Central memory CD8-positive, alpha-beta T cell (primary cell): ENCODE measurements at places on chromosomes 7 and 10.

DNA sequence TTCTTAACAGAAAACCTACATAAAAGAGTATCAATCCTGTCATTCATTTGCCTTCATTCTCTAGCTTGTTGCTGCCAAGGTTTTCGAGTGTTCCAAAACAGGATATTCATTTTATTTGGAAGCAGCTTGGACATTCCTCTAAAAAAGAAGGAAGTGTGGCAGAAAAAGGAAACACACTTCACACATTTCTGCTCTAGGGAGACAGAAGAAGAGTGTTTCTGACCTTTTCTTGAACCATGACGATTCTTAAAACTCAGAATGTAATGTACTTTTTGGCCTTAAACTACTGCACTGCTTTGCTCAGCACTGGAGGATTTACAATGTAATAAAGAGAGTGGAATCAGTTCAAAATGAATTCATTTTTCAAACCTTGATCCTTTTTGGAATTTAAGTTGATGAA is 81.3 kb downstream of the SEMA3A start:
- no peak for DNase-seq

GRCh38 chr10:62734781-62735463 is 69.6 kb upstream of the ADO start:
- DNase-seq: no peak

DNA sequence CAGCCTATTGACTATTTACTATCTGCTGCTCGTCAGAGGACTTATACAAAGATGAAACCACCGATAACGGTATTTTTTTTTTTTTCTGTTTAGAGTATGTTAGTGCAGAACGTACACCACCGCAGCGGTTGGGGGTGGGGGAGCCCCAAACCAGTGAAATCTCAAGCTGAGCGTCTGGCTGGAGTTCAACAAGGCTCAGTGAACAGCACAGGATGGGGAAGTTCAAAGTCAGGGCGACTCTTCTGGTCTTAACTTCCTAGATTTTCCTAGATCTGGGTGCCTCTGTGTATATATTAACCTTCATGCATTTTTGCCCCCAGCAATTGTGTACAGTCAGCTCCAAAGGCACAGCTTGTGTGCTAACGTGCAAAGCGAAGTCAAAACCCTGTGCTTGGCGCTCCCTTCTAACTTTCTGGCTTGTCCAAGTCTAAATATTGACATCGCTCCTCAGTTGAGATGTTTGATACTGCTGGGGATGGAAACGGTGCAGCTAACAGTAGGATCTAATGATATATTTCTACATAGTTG is 1.1 kb downstream of the RHOBTB1 start:
- DNase-seq: no peak

GRCh38 chr7:100247152-100247757 is 27.5 kb downstream of the PVRIG start:
- no peak for DNase-seq

DNA sequence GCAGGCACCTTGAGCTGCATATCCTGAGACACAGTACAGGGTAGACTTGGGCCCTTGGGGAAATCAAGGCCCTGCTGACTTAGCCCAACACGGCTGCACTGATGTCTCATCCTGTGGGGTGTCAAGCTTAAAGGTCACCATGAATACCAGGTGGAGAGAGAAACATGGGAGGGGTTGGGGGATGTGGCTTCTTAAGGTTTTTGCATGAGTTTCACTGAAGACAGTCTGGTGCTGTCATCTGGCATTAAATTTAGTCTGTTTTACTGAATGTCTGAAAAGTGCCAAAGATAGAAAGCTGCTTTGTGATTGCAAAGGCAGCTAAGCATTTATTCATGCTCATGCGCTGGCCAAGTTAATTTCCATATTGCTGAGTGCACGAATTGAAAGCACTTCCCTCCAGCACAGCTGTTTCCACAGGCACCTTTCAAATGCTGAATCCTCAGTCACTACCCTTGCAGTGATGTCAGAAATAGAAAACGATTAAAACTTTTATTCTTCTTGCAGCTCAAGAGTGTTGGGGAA is 102.1 kb downstream of the OSBPL3 start:
- DNase-seq: no peak

GRCh38 chr7:67364441-67365017 is 367.9 kb downstream of the TYW1 start:
- DNase-seq: no peak

GRCh38 chr10:43594944-43595589 is 11.2 kb upstream of the ZNF485 start:
- no peak for DNase-seq

DNA sequence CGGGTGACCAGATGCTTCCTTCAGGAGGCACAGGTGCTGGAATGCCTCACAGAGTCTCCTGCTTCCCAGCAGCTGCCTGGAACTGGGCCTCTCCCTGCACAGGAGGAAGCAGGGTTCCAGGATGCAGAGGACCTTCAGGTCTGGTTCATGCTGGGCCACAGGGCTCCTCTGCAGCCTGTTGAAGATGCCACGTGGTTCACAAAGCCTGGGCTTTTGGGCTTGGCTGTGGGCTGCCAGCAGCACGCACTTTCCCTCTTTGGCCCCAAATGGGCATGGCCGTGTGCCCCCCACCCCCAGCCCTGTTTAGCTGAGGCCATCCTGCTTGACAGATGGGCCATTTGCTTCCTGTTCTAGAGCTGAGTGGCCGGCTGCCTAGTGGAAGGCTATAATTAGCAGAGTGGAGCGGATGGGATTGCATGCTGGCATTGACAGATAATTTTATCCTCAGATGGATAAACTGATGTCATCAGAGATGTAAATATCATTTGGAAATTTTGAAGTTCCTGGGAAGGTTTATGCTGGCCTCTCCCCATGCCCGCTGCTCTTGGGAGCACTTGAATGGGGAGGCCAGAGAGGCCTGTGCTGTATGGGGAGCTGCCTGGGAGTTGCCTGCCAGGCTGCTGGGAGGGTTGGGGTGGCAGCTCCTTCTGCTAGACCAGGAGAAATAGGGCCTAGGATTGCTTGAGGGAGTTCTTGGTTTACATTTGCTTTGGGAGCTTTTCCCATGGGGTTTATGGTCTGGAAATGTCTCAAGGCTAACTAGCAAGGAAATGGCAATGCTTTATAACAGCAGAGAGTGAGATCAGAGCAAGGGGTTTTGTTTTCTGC is 28.2 kb downstream of the TSPAN15 start:
- DNase-seq: no peak

GRCh38 chr10:85979598-85979997 is 387.0 kb downstream of the GRID1 start:
- no peak for DNase-seq

- DNase-seq: no peak
Measured at GRCh38 chr10:97895915-97896314, 46.3 kb downstream of the GOLGA7B start.

- DNase-seq: no peak
Measured at GRCh38 chr10:132078746-132079345, 13.1 kb downstream of the JAKMIP3 start.

GRCh38 chr10:102752266-102752930 is 8.7 kb downstream of the WBP1L start:
- no peak for DNase-seq

DNA sequence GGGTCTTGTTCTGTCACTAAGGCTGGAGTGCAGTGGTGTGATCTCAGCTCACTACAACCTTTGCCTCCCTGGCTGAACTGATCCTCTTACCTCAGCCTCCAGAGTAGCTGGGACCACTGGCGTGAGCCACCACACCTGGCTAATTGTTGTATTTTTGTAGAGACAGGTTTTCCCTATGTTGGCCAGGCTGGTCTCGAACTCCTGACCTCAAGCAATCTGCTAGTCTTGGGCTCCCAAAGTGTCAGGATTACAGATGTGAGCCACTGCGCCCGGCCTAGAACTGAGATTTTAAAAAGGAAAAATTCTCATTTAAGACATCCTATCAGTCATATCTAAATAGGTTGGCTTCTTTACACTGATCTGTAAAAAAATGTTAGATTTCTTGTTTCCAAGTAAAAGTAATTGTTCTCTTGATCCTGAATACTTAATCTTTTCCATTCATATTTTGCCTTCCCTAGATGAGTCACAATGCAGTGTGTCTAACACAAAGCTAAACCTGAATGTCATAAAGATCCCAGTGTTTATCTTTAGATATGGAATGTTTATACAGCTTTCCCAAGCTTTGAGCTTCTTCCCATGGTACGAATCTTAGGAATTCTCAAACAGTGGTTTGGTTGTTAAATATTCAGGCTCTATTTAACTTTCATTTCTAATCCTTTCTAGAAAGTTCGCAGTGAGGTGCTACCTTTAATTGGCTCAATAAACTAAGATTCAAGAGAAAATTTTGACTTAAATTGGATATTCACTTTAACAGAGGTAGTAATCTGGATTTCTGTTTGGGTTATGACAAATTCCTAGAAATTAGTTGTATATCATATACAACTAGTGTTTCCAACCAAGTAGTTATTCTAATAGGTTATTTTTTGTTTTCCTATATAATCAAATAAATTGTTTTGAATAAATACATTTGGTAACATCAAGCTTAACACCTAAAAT is 12.1 kb upstream of the LAMB1 start:
- DNase-seq: no peak

- no peak for DNase-seq
Measured at GRCh38 chr10:30828680-30829079, 199.1 kb upstream of the LYZL2 start.

GRCh38 chr10:52043811-52044210 is 270.3 kb upstream of the DKK1 start:
- no peak for DNase-seq

- DNase-seq: no peak
Measured at GRCh38 chr10:26367771-26368170, 70.4 kb upstream of the APBB1IP start.

GRCh38 chr10:120514035-120514620 is 57.1 kb downstream of the PLPP4 start:
- DNase-seq: no peak

DNA sequence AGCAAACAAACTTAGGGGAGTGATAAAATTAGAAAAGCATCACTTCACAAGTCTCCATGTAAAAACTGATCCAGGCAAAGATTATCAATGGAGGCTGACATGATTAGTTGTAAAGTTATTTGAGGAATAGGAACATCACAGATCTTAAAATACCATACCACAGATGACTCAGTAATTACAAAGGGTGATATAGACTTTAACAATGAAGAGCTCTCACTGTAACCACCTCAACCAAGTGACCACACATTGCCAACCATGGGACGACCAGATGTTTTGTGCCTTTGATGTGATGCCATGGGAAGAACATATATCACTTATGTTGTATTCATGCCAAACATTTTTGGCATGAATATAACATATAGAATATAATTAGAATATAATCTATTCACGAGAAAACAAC is 11.7 kb downstream of the AASS start:
- DNase-seq: no peak

DNA sequence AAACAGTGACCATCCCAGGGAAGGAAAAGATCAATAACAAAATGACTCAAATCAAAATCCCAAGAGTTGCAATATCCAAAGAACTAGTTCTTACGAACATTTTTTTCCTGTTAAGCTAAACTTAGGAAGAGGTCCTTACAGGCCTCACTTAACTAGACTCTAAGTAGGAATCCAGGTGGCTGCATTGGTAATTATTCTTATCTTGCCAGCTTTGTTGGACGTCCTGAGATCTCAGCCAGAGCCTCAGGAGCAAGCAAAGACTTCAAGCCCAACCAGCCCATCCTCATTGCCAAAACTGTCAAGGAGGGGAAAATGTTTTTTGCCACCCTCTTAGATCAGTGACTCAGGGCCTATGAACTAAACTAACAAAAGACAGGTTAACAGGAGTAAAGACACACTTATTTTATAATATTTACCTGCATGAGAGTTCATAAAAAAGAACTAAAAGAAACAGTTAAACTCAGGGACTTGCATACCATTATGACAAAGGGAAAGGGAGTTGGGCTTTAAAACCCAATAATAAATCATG is 18.3 kb upstream of the PPP1R9A start:
- DNase-seq: no peak

DNA sequence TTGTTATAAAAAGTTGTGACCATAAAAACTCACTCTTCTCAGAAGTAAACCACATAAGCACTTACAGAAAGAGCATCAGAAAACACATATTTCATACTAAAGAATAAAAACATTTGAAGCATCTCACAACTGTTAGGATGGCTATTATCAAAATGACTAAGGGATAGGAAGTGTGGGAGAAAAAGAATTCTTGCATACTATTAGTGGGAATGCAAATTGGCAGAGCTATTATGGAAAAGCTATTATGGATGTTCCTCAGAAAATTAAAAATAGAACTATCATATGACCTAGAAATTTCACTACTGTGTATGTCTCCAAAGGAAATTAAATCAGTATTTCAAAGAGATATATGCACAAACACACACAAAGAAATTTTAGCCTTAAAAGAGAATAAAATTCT is 25.2 kb upstream of the POT1 start:
- DNase-seq: no peak

GRCh38 chr10:824497-824896 is 107.0 kb downstream of the LARP4B start:
- no peak for DNase-seq

DNA sequence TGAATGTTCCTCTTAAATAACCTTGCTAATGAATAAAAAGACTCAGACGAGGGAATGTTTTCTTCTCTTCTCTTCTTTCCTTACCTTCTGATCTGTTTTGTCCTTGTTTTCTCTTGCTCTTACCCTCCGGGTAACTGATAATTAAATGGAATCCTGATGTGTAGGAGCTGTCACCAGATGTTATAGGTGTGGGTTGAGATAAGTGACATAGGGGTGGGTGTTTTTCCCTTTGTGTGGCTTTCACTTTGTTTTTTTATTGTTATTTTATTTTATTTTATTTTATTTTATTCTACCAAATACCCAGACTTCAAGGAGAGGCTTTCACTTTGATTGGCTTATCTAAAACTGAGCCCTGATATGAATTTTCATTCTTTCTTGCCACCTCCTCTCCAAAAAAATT is 25.5 kb downstream of the ANLN start:
- no peak for DNase-seq

DNA sequence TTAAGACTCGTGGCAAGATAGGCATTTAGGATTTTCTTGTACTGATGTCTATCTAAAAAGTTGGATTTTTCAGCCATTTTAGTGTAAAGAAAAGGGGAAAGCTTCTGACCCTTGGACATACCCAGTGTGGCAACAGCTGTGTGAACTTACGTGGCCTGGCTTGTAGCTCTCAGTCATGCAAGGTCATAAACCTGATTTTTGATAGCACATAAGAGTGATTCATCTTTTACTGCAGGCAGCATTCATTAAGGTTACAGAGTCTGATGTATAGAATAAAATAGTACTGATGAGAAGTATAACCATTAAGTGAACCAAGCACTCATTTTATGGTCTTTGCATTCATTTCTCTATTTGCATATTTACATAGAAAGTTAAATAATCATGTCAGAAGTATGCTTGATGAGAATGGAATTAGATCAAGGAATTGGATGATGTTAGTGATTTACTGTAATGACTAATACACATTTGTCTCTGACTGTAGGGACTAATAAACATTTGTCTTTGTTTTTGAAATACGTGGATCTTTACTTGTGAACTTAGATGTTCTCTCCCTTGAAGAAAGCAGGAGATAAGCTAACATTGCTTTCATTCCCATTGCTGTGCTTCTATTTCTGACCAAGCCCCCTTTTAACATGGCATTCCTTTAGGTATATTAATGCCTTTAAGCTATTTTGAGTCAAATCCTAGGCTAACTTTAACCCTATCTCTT is 88.2 kb downstream of the GSDME start:
- no peak for DNase-seq

- no peak for DNase-seq
Measured at GRCh38 chr10:36666451-36666850, 458.9 kb upstream of the ANKRD30A start.
